Kidney epithelial cell (primary cell): ENCODE measurements at places on chromosomes 12 and 14. TPM values are rescaled to one million over a fixed set of nuclear protein-coding genes. Genes with fewer than 3 reads are reported as not detected.

CLEC4D gene
- total RNA-seq = not detected in 2 replicates

ASB2 gene
- total RNA-seq = 7.4 and 8.8 TPM in 2 replicates

PHETA1 gene
- total RNA-seq = 14.7 and 16.0 TPM in 2 replicates

DIO2 gene
- total RNA-seq = 0.07 TPM in 1 of 2 replicates, not detected in the other

CPNE6 gene
- not detected in 2 replicates for total RNA-seq

ITGB7 gene
- total RNA-seq = 0.75 and 1.6 TPM in 2 replicates

CCDC77 gene
- total RNA-seq = 10.4 and 18.5 TPM in 2 replicates

TMEM132D gene
- total RNA-seq = 6.4 and 7.1 TPM in 2 replicates

LHX5 gene
- 0.34 and 0.50 TPM in 2 replicates for total RNA-seq

IGF1 gene
- total RNA-seq = under 0.01 TPM in 1 of 2 replicates, not detected in the other

AQP6 gene
- not detected in 2 replicates for total RNA-seq

ALG10 gene
- total RNA-seq = 7.7 and 14.4 TPM in 2 replicates

C14orf119 gene
- total RNA-seq = 27.5 and 33.3 TPM in 2 replicates

DNA sequence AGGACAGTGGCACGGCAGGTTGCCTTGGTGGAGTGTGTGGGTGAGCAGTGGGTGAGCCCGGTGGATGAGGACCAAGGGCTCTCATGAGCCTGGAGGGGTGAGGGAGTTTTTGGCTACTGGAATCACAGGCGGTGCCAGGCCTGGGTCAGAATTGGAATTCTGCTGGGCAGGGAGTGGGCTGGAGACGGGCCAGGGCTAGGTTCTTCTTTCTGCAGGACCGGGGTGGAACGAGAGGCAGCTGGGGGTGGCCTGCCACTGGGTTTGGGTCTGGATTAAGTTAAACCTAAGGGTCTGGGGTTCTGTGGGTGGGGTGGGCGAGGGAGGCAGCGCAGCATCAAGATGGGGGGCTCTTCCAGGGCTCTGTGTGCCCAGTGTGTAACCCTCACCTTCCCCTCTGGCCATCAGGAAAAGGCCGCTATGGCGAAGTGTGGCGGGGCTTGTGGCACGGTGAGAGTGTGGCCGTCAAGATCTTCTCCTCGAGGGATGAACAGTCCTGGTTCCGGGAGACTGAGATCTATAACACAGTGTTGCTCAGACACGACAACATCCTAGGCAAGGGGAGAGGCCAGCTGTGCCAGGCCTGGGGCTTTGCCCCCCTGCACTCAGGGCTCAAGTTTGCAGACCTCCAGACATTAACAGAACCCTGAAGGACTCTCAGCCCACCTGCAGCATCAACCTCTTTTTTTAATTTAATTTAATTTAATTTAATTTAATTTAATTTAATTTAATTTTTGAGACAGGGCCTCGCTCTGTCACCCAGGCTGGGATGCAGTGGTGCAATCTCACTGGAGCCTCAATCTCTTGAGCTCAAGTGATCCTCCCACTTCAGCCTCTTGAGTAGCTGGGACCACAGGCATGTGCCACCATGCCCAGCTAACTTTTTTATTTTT lies 7.0 kb downstream of the ACVRL1 start:
- no peak for DNase-seq

DNA sequence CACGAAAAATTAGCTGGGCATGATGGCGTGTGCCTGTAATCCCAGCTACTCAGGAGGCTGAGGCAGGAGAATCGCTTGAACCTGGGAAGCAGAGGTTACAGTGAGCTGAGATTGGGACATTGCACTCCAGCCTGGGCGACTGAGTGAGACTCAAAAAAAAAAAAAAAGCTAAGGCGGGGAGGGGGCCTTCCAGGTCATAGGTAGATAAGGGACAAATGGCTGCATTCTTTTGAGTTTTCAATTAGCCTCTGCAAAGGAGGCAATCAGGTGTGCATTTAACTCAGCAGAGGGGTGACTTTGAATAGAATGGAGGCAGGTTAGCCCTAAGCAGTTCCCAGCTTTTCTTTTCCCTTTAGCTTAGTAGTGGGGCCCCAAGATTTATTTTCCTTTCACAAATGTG lies 743 bp upstream of the AACS start:
- no peak for DNase-seq

GRCh38 chr12:55729819-55730818 lies 1.3 kb upstream of the CD63 start:
- DNase-seq = no peak

- DNase-seq = no peak
Measured at GRCh38 chr14:93939304-93940229, 12.4 kb downstream of the FAM181A start.

- DNase-seq = no peak
Measured at GRCh38 chr12:62522984-62523383, 56.4 kb downstream of the MON2 start.

DNA sequence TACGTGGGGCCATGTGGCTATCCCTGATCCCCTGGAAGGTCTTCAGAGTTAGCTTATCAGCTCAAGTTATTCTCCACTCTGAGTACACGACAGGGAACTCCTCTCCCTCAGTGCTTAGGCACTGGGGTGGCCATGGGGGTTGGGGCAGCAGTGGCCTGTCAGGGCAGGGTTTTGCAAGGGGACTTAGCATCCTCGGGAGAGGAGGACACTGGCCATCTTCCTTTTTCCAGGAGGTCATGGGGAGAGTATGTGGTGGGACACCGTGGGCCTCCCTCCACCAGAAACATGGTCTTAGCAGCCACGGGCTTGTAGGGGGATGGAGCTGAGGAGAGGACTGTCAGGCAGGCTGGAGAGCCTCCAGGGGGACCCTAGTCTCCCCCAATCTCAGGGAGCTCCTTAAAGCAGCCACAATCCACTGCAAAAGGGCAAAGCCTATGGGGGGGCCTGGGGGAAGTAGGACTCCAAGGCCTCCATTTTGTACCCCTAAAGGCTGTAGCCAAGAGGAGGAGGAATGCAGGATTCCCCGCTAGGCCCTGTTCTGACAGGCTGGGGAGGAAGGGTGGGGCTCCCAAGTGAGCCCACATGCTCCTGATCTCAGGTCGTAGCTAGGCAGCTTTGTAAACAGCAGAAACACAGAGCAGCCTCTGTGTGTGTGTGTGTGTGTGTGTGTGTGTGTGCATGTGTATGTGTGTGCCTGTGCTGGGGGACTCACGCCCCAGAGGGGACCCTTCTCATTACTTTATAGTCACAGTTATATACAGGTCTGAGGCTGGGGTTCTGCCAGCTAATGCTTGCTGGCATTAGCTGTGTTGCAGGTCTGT lies 36.6 kb downstream of the KRT80 start:
- no peak for DNase-seq

- DNase-seq = no peak
Measured at GRCh38 chr14:51012055-51012454, 67.8 kb upstream of the PYGL start.

DNA sequence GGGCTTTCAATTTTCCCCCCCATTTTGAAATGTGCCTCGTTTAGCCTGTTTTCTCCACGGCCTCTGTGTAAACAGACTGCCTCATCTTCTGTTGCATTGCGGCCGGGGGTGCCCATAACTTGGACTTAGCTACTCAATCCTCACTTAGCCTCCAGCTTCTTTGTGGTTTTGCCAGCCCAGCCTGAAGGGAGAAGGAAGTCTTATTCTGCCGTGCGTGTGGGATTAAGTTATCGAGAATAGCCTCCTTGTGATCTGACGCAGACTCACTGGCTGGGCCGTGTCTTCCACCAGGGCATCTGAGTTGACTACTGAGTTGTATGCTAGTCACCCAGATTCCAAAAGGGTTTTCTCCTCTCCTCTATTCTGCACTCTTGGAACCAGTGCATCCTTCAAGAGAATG lies 8.1 kb downstream of the PRKAB1 start:
- no peak for DNase-seq

DNA sequence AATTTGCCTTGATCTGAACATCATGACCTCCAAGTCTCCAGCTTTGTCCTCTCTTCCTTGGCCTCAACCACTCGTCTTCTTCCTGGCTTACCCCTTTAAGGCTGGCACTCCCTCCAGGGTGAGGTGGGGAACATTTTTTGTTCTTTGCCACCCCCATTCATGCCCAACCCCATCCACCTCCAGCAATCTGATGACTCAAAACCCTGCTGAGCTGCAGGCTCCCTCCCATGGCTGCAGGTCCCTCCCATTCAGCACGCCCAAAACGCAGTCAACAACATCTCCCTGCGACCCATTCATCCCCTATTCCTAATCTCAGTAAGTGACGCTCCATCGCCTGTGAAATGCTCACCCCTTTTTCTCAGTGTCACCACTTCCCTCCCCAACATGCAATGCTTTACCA lies 138.8 kb upstream of the PRMT8 start:
- no peak for DNase-seq

- no peak for DNase-seq
Measured at GRCh38 chr12:40693207-40693821, 1.1 kb downstream of the CNTN1 start.

- no peak for DNase-seq
Measured at GRCh38 chr14:49550286-49551184, 35.6 kb downstream of the RPS29 start.

DNA sequence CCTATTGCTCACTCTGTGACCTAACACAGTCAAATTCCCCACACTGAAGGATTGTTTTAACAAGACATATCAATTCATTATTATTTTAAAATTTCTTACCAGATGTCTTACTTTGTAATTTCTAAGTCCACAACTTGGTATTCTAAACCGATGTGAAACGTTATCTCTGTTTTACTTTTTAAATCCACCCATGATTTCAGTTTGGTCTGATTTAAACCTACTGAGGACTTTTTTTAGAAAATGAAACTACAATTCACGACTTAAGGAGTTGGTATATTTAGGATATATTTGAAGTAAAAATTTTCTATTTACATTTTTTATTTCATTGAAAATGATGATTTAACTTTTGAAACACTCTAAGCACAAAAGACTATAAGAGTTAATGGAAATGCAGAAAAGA lies 35.1 kb upstream of the GRIP1 start:
- DNase-seq = no peak

DNA sequence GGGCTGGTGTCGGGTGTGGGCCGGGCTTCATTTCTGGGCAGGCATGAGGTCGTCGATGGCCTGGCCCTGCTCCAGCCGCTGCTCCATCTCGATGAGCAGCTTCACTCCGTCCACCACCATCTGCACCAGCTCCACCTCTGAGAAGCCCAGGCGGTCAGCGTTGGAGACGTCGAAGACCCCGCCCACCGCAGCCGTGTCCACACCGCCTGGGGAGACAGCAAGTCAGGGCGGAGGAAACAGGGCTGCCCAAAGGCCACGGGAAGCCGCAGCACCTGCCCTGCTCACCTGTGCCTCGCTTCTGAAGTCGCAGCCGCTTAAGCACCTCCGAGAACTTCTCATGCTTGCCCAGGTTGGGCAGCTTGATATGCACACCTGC lies 2.8 kb downstream of the CKB start:
- DNase-seq = no peak

GRCh38 chr12:95116773-95117172 lies 43.4 kb upstream of the NR2C1 start:
- DNase-seq = no peak

DNA sequence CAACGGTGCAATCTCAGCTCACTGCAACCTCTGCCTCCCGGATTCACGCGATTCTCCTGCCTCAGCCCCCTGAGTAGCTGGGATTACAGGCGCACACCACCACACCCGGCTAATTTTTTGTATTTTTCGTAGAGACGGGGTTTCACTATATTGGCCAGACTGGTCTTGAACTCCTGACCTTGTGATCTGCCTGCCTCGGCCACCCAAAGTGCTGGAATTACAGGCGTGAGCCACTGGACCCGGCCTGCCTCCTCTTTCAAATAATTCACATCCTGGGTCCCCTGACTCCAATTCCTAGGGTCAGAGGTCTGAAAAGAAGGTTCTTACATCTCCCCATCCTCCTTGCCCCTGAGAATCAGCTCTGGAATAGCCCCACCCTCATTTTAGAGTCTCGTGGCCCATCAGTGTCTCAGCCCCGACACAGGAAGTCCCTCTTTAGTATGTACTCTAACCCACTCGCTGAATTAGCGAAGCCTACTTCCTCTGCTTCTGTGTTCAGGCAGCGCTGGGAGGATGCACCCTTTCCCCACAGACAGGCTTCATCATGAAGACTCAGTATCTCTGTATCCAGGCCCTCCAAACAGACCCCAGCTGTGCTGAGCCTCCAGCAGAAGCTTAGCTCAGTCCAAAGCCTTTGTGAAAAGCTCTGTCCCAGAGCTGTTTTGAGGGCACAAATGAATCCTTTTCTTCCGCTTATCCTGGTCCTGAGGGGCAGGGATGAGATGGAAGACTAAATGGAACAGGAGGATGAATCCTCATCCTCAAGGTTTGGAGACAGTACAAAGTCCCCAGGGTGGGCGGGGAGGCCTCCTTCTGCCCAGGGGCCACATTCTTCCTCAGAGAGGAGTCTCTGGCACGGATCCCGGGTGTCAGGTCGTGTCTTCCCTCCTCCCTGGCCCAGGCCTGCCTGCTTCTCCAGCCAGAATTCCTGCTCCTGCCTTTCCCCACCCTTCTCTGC lies 3.5 kb downstream of the LPAR5 start:
- DNase-seq = no peak

DNA sequence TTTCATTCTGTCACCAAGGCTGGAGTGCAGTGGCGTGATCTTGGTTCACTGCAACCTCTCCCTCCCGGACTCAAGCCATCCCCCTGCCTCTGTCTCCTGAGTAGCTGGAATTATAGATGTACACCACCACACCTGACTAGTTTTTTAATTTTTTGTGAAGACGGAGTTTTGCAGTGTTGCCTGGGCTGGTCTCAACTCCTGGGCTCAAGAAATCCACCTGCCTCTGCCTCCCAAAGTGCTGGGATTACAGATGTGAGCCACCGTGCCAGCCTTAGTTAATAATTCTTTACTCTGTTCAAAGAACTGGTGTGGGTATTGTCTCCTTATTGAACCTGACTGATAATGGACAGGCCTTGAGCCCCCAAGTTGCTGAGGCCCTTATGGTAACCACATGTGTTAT lies 10.4 kb upstream of the KRT7 start:
- DNase-seq = no peak

DNA sequence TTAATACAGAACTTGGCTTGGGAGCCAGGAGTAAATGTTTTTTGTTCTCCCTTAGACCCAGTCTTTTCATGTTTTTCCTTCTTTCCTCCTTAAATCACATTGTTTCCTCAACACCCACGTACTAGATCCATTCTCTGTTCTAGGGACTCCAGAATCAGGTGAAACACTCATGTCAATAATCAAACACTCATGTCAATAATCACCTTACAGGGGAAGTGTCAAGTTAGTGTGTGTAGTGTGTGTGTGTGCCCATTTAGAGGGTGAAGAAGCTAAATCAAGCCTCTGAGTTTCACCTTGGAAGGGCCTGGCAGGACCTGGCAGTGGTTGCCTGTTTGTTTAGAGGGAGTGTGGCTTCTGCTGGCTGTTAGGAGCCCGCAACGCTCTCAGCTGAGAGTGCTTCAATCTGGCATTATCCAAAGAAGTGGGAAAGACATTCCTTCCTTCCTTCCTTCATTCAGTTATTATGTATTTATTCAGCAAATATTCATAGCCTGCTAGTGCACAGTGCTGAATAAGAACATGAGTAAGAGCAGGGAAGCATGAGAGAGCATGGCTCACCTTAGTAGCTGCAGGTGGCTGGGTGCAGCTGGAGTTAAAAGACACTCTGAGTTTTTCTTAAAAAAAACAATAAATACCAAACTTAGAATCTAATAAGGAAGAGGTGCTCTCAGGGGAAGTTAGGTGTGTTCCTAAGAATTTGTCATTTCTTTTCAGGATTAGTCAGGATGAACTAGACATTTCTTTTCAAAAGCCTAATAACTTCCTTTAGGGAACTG lies 17.6 kb upstream of the EID3 start:
- no peak for DNase-seq

GRCh38 chr12:76010732-76011458 lies 20.7 kb downstream of the PHLDA1 start:
- DNase-seq = no peak

- no peak for DNase-seq
Measured at GRCh38 chr14:69773571-69774276, 6.8 kb downstream of the SRSF5 start.
